ENCODE measurements at places on chromosomes 2 and 18.

DNA sequence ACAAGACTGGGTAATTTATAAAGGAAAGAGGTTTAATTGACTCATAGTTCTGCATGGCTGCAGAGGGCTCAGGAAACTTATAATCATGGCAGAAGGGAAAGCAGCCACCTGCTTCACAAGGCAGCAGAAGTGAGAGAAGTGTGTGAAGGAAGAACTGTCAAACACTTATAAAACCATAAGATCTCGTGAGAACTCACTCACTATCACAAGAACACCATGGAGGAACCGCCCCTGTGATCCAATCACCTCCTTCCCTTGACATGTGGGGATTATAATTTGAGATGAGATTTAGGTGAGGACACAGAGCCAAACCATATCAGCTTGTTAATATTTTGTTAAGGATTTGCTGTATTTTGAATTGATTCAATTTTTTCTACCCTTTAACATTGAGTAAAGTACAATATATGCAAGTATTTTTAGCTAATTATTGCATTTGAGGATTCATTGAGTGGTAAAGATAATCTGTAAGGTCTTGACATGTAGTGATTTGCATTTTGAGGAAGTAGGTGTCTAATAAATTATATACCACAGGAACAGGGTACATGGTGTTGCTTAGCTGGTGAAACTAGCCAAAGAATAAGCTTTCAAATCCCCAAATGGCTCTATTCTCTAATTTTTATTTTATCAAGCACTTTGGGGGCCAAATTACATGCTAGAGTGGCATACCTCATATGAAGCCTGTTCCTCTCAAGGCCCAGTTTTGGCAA lies 3.9 kb upstream of the C2orf69 start:
- no peak for DNase-seq

DNA sequence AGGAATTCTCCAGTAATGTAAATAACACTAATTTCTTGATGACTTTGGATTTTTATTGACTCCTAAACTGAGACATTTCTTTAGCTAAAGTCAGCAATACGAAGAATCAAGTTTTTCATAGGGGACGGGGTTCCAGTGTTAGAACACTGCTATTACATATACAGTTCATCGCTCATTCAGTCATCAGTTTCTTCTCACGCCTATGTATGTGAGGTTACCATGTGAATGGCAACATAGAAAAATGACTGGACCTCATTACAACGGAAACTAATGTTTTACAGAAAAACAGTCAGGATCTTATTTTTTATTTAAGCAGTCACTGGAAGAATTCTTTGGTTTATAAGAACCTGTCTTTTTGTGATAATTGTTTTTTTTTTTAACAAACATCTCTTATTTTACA lies 56.4 kb downstream of the THADA start:
- no peak for DNase-seq

- no peak for DNase-seq
These were observed 298.4 kb downstream of the LPIN1 start for GRCh38 chr2:12044857-12045256.

GRCh38 chr2:53859206-53860181 lies at the start of gene GPR75:
Gene GPR75, minus strand, starts transcription at chr2:53859967. Its CDS starts 5,211 bp downstream, at chr2:53854756.
- DNase-seq: peak; percentile 28

DNA sequence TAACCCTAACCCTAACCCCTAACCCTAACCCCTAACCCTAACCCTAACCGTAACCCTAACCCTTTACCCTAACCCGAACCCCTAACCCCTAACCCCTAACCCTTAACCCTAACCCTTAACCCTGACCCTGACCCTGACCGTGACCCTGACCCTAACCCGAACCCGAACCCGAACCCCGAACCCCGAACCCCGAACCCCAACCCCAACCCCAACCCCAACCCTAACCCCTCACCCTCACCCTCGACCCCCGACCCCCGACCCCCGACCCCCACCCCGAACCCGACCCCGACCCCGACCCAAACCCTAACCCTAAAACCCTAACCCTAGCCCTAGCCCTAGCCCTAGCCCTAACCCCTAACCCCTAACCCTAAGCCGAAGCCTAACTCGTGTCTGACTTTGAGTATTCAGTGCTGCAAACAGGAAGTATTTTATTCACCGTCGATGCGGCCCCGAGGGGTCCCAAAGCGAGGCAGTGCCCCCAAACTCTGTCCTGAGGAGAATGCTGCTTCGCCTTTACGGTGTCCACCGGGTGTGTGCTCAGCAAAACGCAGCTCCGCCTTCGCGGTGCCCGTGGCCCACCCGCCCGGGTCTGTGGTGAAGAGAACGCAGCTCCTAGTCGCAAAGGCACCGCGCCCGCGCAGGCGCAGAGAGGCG lies 36.0 kb downstream of the FAM110C start:
- no peak for DNase-seq

Data from endothelial cell (in vitro differentiated cells).